Activated CD4-positive, alpha-beta T cell treated with anti-CD3 and anti-CD28 coated beads, Interleukin-2, amount 50 U/mL, for 1 hour (primary cell): ENCODE measurements at places on chromosomes 3 and 15.

DNA sequence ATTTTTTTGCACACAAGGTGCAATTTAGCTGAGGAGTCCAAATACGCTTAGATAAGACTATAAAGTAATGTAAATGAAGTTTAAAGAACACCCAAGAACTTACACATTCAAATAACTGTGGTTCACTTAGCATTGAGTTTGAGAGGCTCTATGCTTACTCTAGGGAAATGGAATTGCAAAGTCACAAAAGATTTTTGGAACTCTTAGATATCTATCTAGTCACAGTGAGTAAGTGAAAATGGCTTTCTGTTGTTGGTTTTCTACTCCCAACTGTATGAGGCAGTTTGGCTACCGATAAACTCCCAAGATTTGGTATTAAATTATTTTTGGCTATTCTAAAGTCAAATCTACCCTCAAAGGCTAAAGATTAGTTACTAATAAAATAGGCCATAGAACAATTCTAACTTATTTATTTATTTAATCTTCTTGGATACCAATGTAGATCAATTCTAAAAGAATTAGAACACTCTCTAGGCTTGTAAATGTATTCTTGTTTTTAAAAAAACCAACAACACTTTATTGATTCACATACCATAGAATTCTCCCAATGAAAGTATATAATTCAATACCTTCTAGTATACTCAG is 165.4 kb downstream of the SNRK start:
- no peak for DNase-seq

DNA sequence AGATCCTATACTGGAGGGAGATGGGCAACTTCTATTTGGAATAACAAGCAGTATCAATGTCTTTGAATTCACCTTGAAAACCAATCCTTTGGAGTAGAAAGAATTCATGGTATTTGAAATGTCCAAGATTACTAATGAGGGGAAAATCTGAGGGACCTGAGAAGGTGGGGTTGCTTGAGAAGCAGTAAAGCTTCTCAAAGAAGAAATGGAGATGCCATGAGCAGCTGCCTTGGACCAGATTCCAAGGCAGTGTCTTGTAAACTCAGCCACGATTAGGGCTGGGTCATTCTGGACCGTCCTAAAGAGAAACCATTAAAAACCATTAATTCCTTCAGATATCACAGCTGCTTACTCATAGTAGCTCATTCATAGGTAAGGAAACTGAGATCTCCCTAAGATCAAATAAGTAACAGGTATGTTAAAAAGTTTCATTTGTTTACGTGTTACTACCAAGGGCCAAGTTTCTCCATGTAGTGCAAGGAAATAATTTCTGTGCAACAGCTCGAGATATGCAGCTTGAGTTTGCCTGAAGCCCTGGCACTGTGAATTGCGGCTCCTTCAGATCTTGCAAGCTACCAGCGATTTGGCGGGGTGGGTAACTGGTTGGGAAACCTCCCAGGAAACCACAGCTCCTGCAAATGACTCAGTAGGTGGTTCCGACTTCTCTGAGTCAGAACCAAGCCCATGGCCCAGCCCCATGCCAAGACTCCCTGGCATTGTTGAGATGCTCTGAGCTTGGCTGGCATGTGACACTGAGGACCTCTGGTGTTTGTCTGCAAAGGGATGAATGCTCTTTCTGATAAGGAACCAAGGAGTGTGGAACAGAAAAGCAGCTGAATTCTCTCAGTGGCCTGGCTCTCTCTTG is 296.8 kb downstream of the RORA start:
- peak; percentile 54 for DNase-seq

DNA sequence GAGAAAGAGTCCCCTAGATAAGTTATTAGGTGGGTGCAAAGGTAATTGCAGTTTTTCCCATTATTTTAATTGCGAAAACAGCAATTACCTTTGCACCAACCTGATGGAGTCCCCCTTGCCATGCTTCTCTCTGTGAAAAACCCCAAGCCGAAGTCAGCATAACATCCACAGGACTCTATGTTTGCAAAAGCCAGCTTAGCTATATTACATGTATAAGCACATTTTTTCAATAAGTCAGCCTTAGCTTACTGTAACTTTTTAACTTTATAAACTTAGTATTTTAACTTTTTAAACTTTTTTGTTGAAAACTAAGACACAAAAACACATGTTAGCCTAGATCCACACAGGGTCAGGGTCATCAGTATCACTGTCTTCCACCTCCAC is 21.4 kb upstream of the MUC20 start:
- no peak for DNase-seq

DNA sequence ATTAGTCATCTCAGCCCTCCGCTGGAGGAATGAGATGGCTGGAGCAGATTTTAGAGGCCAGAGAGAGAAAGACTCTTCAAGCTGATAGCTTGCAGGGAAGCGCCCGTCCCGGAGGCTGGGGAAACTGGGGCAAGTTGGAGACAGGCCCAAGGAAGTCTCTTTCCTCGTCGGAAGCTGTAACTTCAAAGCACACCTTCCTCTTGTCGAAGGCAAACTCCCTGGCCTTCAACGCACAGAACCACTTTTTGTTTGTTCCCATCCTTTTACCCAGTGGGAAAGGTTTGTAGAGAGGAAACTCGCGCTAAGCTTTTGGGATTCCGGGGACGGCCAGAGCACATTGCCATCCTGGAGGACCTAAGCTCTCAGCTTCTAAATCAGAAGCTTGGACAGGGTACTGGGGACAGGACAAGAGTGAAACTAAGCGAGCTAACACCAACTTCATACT is 900 bp upstream of the EOMES start:
- DNase-seq: no peak

- no peak for DNase-seq
These were observed 751.5 kb downstream of the SQOR start for GRCh38 chr15:46386356-46386755.

DNA sequence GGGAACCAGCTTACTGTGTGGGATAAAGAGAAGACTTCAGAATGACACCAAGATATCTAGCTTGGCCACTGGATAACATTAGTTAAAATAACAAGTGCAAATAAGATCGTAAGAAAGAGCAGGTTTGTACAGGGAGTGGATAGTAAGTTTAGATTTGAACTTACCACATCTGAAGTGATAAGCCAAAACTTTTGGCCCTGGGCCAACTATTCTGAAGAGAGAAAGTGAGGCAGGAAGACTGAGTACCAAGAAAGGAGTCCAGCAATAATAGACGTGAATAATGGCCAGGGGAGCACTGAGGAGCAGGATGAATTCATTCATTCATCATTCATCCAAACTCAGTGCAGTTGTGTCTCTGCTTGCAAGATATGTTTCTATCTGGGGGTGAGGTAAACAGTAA is 122.9 kb downstream of the PDE8A start:
- DNase-seq: no peak

GRCh38 chr3:197029511-197030167 is at the start of gene MELTF:
Gene MELTF, minus strand, starts transcription at chr3:197029817. Its CDS starts 115 bp downstream, at chr3:197029702.
- DNase-seq: peak; percentile 67

GRCh38 chr3:25904206-25904605 is 114.3 kb downstream of the OXSM start:
- DNase-seq: no peak

GRCh38 chr3:18732474-18732873 is 307.3 kb upstream of the SATB1 start:
- DNase-seq: no peak

GRCh38 chr3:161197855-161198850 is 23.0 kb upstream of the NMD3 start:
- no peak for DNase-seq

GRCh38 chr3:172257648-172258400 is 190.4 kb downstream of the GHSR start:
- no peak for DNase-seq

DNA sequence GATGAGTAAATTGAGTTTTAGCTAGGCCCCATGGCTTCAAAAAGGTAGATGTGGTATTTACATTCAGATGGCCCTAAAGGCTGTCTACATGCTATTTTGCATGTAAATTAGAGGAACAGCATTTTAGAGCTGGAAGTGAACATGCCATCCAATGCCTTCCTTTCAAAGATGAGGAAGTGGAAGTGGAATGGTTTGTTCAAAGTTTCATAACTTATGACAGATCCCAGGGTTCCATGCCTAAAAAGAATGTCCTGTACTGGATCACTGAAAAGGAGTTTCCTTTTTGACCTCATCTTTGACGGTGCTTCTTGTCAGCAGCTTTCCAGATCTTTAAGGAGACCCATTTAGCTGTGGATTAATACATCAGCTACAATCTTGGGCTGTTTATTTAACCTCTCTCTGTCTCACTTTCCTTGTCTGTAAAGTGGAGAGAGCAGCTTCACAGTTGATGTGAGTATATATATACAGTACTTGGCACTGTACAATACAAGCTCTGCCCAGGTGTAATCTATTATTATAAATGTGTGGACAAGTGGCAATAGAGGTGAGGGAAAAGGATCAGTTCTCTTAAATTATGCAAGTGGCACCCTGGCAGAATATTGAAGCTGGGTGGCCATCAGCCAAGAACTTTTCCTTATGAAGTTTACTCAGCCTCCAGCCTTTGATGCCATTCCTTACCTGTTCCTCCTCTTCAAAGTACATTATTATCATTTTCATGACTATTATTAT is 68.7 kb upstream of the GOLGA8B start:
- DNase-seq: no peak

- no peak for DNase-seq
These were observed 100.7 kb downstream of the SMARCC1 start for GRCh38 chr3:47681016-47681415.

GRCh38 chr3:103813955-103814354 is 1379.1 kb downstream of the ZPLD1 start:
- no peak for DNase-seq

GRCh38 chr3:130085881-130086280 is 4.2 kb downstream of the ALG1L2 start:
- no peak for DNase-seq

DNA sequence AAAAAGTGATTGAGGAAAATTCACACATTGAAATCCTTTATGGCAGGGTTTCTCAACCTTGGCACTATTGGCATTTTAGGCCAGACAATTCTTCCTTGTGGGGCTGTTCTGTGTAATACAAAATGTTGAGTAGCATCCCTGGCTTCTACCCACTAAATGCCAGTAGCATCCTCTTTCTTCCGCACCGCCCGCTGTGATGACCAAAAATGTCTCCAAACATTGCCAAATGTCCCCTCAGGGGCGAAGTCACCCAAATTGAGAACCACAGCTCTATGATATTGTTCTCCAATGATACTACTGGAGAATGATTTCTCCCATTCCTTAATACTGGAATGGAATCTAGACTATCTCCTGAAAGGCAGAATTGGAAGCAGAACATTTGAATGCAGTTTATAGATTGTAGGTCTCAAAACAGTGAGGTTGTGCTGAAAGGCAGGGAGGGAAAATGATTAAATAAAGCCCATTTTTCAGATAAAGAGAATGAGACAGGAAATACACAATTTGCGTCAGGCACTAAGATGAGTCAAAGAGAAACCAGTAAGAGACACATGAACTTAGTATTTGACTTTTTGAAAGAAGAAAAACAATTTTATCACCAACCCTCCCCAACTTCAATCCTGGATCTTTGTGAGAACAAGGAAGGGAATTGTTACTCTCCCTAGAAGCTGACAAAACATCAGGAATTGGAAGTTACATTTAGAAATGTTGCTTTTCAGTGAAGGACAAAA is 101.6 kb upstream of the TNIK start:
- no peak for DNase-seq
